ENCODE measurements at places on chromosomes 4 and X. TPM values are rescaled to one million over a fixed set of nuclear protein-coding genes. Genes with fewer than 3 reads are reported as not detected.

The LDB2 gene
- total RNA-seq: not detected

The GNRHR gene
- not detected for total RNA-seq

The EDA2R gene
- 2.8 TPM for total RNA-seq

The GLRA3 gene
- total RNA-seq: not detected

The RPS6KA6 gene
- not detected for total RNA-seq

The ART3 gene
- 0.30 TPM for total RNA-seq

The ANOS1 gene
- not detected for total RNA-seq

Data from activated CD4-positive, alpha-beta memory T cell treated with anti-CD3 and anti-CD28 coated beads, Interleukin-2, amount 10 ng/mL, durations not matched to agents 7 days and 5 days (primary cell).